GM23248 (cell line): ENCODE measurements at places on chromosomes 16 and 17. TPM values are rescaled to one million over a fixed set of nuclear protein-coding genes. Genes with fewer than 3 reads are reported as not detected.

GRCh38 chr16:30972872-30973271 is 12.1 kb upstream of the HSD3B7 start:
- DNase-seq: peak; percentile 48

DNA sequence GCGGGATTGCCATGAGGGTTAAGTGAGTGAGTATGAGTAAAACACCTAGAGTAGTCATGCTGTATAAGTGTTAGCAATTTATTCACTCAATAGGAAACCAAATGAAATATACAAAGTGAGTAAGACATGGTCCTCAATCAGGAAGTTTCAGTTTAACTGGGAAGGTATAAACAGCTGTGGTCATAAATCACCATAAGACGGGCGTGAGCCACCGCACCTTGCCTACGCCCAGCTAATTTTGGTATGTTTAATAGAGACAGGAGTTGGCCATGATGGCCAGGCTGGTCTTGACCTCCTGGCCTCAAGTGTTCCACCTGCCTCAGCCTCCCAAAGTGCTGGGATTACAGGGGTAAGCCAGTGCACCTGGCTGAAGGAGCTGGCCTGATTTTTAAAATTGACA is 27.0 kb downstream of the RNF135 start:
- no peak for DNase-seq

DNA sequence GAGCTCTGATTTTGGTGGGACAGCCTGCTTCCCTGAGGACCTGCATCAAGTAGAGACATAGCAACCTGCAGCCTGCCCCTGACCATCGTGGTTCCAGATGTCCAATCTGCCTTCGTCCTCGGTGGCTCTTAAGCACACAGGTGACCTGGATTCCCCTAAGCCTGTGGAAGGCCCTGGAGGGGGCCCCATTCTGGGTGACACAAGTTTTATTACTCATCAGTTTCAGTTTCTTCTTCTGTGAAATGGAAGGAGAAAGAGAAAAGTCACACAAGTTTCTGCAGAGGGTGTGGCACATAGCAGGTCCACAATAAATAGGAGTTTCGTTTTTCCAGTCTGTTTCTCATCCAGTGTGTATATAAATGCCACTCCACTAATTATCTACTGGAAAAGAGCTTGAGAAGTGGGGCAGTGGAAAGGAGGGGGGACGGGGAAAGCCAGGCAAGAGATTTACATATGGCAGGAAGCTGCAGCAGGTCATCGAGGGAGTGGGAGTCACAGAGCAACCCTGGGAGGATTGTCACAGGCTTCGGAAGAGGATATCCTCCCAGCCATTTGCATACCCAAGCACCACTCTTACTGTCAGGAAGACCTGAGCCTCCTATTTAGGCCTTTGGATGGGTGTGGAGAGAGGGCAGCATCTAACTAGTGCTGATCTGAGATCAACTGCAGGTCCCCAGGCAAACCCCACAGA is 10.0 kb upstream of the NOS2 start:
- DNase-seq: no peak

DNA sequence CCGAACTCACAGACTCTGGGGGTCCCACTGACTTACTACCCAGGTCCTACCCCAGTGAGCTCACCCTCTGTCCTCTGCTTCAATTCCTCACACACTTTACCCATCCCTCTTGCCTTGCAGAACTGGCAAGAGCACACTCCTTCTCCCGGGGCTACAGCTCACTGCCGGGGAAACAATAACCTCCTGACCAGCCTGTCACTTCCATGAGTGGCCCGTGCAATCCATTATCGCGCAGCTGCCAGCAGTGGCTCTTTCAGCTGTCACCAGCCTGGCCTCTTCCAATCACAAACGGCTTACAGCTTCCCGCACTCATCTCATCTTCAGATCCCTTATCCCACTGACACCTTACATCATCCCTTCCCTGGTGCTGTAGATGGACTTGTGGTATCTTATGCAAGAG is 79.5 kb downstream of the CPPED1 start:
- DNase-seq: no peak

Gene OTOA
- polyA plus RNA-seq: not detected in 2 replicates

DNA sequence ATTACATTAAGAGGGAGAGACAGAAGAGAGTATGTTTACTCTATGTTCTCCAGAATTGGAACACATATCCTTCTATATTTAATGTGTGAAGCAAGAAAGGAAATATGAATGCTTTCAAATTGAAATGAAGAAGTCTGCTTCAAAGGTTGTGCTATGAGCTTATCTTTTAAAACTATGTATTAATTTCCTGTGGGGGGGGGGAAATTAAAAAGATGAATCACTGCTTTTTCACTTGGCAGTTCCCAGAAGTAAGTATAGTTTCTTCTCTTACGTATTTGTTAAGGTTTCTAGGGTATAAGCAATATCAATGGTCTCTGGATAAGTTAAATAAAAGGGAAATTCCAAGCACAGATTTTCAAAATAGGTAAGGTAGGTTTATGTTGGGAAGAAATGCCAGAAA is 7.0 kb downstream of the TERF2 start:
- DNase-seq: peak; percentile 31

DNA sequence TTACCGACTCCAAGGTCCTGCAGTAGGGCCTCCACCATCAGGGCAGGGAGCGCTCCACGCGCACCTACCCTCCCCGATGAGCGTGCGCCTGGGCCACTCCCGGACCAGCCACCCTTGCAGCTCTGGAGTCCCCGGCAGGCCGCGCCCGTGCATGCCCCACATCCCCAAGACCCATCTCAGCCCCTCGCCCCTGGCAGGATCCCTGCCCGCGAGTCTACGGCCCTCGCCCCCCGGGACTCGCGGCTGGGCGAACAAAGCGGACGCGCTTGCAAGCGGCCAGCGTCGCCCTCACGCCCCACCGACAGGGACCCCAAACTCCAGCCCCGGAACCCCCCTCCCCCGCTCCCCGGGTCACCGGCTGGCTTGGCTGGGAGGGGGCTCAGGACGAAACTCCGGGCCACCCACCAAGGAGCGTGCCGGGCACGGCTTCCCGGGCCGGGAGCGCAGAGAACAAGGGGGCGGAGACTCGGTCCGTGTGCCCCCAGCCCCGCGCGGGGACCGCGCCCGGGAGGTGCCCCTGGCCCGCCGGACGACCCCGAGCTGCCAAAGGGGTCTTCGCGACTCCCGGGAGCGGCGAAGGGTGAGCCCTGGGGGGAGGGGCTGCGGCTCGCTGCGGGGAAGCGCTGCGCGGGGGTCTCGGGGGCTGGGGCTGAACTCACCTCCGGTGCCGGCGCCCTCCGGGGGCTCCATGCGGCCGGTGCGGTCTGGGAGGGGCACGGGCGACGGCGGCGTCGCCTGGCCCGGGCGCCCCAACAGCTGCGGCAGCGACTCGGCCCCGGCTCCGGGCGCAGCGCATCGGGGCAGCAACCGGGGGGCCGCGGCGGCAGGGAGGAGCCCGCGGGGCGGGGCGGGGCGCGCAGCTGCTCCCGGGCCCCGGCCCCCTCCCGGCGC is at the start of gene DBNDD1:
TSS of gene DBNDD1 (minus strand) at position 805 of the 891 bp plus-strand sequence. CDS start at position 690, 115 bp downstream.
- peak; percentile 24 for DNase-seq

Gene MT1M
- 15.2 and 20.1 TPM in 2 replicates for polyA plus RNA-seq

Gene ZPBP2
- polyA plus RNA-seq: not detected in 2 replicates

- DNase-seq: peak; percentile 85
Observed at GRCh38 chr17:77875051-77875780, 83.3 kb upstream of the TNRC6C start.

GRCh38 chr17:45784293-45784740 is at the start of gene CRHR1:
CRHR1 (plus strand) TSS chr17:45784320; CDS start chr17:45784545, 225 bp downstream.
- DNase-seq: peak; percentile 12

GRCh38 chr17:34757611-34758010 is 178.2 kb downstream of the TMEM132E start:
- DNase-seq: no peak

GRCh38 chr17:71792966-71793365 is 327.9 kb upstream of the SOX9 start:
- DNase-seq: peak; percentile 86

GRCh38 chr16:74773446-74774222 is 986 bp downstream of the FA2H start:
- no peak for DNase-seq

- no peak for DNase-seq
Observed at GRCh38 chr17:6449307-6449706, 5.1 kb downstream of the PIMREG start.

Gene RHBDF2
- polyA plus RNA-seq: 12.7 and 12.9 TPM in 2 replicates

DNA sequence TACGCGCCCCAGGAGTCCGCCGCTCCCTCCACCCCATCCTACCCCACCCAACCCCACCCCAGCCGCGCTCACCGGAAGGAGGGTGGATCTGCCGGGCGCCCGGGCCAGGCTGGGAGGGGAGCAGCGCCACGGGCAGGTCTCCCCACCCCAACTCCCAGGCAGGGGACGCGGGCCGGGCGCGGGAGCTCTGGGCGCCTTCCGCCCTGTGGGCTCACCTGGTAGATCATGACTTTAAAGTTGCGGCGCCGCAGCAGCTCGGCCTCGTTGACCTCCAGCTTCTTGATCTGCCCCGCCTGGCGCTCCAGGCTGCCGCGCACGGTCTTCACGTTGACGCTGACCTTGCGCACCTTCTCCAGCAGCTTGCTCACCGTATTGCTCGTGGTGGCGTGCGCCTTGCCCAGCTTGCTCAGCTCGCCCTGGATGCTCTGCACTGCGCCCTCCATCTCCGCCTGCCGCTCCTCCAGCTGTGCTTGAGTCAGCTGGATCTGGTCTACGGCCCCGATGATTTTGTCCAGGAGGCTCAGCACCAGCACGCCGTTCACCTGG is 571 bp downstream of the CAVIN1 start:
- DNase-seq: peak; percentile 77

GRCh38 chr16:79042886-79043285 is 557.7 kb downstream of the MAF start:
- DNase-seq: no peak

Gene NPTX1
- 0.39 and 0.43 TPM in 2 replicates for polyA plus RNA-seq

- peak; percentile 40 for DNase-seq
Observed at GRCh38 chr16:68972720-68973119, 129.4 kb downstream of the TANGO6 start.

- DNase-seq: no peak
Observed at GRCh38 chr16:88514526-88515232, 55.5 kb upstream of the ZC3H18 start.

Gene CCDC40
- polyA plus RNA-seq: 2.3 and 2.4 TPM in 2 replicates

- peak; percentile 28 for DNase-seq
Observed at GRCh38 chr16:16857603-16858283, 478.8 kb downstream of the NPIPA7 start.

DNA sequence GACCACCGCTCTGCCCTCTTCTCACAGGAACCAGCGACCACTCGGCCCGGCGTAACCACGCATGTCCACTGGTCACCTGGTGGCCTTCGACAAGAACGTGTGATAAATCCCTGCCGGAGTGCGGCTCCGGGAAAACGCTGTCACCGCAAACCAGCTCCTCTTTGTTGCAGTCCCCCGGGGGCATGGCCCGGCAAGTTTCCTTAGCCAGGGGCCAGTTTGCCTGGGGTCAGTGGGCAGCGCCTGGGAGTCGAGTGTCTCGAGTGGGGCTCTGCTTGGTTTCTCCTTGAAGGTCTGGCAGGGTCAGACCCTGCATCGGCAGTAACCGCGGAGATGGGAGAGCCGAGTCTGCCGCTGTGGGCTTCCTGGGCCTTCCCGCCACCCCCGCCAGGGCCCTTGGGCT is 52.5 kb downstream of the JPH3 start:
- no peak for DNase-seq

GRCh38 chr17:17252149-17252661 is 15.2 kb upstream of the FLCN start:
- DNase-seq: no peak

GRCh38 chr17:35728551-35728950 is 2.9 kb upstream of the RASL10B start:
- DNase-seq: no peak

DNA sequence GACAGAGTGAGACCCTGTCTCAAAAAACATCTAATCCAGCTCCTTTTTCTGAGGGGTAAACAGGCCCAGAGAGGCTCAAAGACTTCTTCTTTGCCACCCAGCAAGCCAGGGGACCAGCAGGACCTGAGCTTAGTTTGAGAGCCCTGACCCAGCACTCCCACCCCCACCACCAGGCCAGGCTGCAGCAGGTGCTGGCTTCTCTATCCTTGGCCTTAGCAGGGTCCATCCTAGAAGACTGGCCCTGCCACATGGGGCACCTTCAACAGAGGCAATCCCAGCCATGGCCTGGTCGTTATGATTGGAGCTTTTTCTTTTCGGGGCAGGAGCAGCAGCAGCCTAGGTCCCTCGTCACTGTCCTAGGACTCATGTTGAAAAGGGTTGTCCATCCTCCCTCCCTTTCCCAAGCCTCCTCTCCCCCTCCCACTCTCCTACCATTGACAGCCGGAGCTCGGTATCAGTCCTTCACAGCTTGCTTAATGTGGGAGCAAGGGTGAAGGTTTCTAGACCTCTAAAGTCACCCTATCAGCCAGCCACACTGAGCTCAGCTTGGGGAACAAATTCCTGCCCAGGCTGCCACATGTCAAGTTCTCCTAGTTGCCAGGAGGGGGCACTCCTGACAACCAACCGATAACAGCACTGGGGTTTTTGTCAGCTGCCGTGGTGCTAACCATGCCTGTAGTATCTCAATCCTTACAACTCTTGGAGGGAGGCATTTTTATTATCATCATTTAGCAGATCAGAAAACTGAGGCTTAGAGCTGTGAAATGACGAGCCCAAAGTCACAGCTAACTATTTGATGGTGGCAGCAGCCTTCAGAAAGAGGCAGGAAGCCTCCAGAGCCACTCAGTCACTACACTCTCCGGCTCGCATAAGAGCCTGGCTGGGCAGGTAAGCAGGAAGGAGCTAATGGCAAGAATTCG is 11.2 kb downstream of the MRPL27 start:
- DNase-seq: peak; percentile 85

Gene GUCY2D
- polyA plus RNA-seq: 0.05 TPM in 1 of 2 replicates, not detected in the other

- no peak for DNase-seq
Observed at GRCh38 chr16:65743558-65743957, 621.7 kb upstream of the CDH11 start.

DNA sequence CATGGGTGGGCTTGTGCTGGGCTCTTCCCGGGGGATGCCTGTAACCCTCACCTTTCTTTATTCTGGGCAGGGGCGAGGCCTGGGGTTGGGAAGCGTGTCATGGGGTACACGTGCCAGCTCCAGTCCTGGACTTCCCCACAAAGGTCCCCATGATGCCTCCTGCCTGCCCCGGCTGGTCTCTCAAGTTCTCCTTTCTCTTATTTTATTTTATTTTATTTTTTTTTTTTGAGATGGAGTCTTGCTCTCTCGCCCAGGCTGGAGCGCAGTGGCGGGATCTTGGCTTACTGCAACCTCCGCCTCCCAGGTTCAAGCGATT is 8.6 kb downstream of the ATP2A3 start:
- no peak for DNase-seq

Gene ITGAL
- polyA plus RNA-seq: 0.27 TPM in 1 of 2 replicates, not detected in the other

DNA sequence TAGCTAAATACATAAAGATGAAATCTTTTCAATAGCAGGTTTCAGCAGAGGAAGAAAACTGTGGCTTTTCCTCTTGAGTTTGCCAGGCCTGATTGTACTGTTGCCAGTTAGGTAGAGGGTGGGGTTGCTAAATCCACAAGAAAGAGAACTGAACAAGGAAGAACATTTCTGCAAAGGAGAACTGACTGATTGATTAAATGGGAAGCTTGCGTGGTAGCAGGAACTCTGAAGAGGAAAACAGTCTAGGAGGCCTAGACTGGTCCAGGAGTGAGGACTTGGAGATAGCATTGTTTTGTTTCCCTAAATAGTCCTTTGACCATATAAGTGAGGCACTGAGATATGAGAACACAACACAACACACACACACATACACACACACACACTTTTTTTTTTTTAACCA is 18.8 kb downstream of the LRRC36 start:
- DNase-seq: no peak

- peak; percentile 84 for DNase-seq
Observed at GRCh38 chr17:39461926-39462569, 762 bp downstream of the CDK12 start.

Gene CRYM
- polyA plus RNA-seq: not detected in 2 replicates

- peak; percentile 69 for DNase-seq
Observed at GRCh38 chr17:54992797-54993639, 24.5 kb downstream of the STXBP4 start.

Gene RFWD3
- 8.8 and 9.0 TPM in 2 replicates for polyA plus RNA-seq

Gene HBQ1
- not detected in 2 replicates for polyA plus RNA-seq

Gene TBC1D3E
- not detected in 2 replicates for polyA plus RNA-seq
